Stimulated activated CD4-positive, alpha-beta T cell treated with anti-CD3 and anti-CD28 coated beads, Interleukin-2, amount 100 ng/mL, for 48 hours (primary cell): ENCODE measurements at places on chromosomes 11 and 22.

- no peak for DNase-seq
Measured at GRCh38 chr11:35682230-35683173, 19.9 kb downstream of the TRIM44 start.

DNA sequence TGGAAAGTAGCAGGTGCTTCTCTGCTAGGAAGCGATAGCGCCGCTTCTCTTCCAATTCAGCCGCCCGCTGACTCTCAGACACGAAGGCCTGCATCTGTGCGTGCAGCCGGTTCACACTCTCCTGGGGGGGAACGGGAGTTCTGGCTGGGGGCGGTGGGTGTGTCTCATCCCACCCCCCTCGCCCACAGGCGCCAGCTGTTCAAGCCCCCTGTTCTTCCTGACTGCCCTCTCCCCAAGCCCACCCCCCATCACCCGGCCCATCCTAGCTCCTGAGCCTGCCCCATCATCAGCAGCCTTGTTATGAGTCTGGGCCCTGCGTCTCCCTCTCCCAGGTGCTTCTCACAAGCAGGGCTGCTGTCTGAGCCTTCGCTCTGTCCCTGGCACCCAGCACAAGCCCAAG is 13.1 kb upstream of the SLC16A8 start:
- DNase-seq: no peak

GRCh38 chr11:59012398-59013265 is 73.3 kb downstream of the GLYATL1 start:
- no peak for DNase-seq

- no peak for DNase-seq
Measured at GRCh38 chr22:44500599-44500998, 2.6 kb upstream of the RTL6 start.

DNA sequence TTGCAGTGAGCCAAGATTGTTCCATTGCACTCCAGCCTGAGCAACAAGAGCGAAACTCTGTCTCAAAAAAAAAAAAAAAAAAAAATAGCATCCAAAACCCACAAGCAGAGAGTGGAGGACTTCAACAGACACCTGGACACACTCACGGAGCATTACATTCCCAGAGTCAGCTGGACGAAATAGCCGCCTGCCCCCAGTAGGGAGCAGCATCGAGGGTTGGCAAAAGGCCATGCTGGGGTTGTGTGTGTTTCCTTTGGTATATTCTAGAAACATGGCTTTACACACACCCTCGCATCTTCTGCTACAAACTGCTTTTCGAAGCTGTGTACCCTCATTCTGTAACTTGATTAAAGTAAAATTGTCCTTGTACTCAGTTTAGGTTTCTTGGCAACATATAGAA is 5.3 kb downstream of the ADA2 start:
- DNase-seq: peak; percentile 29

DNA sequence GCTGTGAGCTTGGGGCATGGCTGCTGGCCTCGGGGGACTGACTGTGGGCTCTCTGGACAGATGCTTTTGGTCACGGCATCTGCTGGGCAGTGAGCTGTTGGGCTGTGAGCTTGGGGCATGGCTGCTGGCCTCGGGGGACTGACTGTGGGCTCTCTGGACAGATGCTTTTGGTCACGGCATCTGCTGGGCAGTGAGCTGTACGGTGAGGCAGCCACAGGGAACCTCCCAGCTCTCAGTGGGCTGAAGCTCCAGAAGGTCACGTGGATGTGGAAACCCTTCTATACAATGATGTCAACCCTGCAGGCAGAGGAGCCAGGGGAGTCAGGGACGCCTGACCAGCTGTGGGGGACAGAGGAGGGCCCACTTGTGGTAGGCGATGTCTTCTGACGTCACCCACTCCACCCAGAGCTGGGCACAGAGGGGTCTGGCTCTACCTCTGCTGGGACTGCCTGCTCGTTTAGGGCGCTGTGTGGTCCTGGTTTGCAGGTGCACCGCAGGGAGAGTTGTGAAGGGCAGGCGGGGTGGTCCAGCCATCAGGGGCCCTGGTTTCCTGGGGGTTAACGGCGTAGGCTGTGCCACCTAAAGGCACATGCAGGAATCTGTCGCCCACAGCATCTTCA is 1331.3 kb downstream of the BRD1 start:
- no peak for DNase-seq

DNA sequence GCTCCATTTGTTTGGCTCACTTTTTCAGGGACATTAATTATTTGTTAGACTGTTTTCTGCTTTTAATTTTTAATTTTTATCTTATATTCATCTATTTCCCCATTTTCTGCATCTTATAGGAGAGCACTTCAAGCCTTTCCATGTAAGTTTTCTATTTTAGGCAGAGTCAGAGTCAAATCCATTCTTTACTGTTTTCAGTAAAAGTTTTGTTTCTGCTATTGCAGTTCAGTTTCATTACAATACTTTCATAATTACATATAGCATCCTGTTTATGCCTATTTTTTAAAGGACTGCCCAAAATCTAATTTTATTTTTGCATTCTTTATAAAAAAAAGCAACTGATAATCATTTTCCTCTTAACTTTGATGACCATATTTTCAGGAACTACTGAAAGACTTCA is 3.8 kb upstream of the OR10A5 start:
- no peak for DNase-seq

DNA sequence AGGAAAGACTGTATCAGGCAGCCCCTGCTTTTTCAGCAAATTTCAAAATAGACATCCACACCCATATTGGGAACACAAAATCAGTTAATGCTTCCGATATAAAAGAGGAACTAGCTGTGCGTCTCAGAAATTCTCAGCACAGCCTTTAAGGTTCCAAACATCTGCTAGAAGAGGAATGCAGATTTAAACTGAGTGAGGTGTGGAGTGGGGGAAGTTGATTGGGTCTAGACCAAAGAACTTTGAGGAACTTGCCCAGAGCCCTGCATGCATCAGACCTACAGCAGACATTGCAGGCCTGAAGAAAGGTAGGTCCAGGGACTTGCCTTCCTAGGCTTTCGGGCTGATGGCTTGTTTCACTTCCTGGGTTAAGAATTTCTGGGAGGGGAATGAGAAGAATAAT is at the start of gene MS4A4A:
MS4A4A (plus strand) TSS at position 255 of the 400 bp plus-strand sequence; CDS start at position 265, 10 bp downstream.
- DNase-seq: no peak
